ENCODE measurements at places on chromosomes 1 and 21. TPM values are rescaled to one million over a fixed set of nuclear protein-coding genes. Genes with fewer than 3 reads are reported as not detected.

Gene SAMD11
- 11.1 TPM for total RNA-seq

Gene NCAM2
- 14.8 TPM for total RNA-seq

Gene CAMK1G
- total RNA-seq = 2.2 TPM

Gene LCE1B
- total RNA-seq = not detected

Gene TFB2M
- total RNA-seq = 15.3 TPM
